HTR-8/SVneo (cell line): ENCODE measurements at places on chromosomes 2 and 18.
A peak's percentile ranks its signal among the peaks of the same experiment; 100 is the strongest.

- DNase-seq: no peak
These were observed 204.4 kb upstream of the RASGRP3 start for GRCh38 chr2:33272001-33272400.

GRCh38 chr18:31424383-31424988 lies 23.1 kb upstream of the DSG3 start:
- peak; percentile 28 for DNase-seq

DNA sequence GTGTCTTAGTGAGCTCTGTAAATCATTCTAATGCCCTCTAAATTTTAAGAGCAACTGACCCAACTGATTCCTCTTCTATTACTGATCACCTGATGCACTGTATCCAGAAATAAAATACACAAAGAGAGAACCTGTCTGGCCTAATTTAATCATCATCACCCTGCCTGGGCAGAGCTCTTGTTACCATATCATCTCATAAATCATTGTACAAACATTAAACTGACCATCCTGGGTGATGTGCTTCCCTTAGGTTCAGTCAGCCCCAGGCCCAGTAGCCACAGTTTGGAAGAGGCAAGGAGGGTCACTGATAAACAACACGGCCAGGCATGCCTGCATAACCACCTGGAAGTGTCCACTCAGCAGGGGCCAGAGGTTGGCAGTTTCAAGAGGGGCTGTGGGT lies 22.7 kb upstream of the ACMSD start:
- DNase-seq: no peak

GRCh38 chr2:133511679-133512078 lies 56.6 kb downstream of the NCKAP5 start:
- no peak for DNase-seq

GRCh38 chr2:26635401-26635800 lies 5.8 kb downstream of the CIB4 start:
- no peak for DNase-seq

DNA sequence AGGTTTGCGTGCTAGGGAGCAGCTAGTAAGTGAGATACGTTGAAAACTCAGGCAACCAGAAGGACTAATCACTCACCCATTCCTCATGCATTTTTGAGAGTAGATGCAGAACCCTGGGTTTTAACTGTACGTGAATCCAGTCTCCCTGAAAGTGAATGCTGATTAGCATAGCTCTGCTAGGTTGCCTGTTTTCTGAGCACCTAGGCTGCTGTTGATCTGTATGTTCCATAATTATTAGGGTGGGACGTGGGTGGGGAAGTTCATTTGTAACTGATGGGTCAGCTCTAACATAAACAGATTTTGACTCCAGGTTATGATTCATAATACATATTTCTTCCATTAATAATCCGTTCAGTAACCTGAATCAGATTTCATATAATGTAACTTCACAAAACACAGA lies 379.0 kb upstream of the FANCL start:
- peak; percentile 31 for DNase-seq

DNA sequence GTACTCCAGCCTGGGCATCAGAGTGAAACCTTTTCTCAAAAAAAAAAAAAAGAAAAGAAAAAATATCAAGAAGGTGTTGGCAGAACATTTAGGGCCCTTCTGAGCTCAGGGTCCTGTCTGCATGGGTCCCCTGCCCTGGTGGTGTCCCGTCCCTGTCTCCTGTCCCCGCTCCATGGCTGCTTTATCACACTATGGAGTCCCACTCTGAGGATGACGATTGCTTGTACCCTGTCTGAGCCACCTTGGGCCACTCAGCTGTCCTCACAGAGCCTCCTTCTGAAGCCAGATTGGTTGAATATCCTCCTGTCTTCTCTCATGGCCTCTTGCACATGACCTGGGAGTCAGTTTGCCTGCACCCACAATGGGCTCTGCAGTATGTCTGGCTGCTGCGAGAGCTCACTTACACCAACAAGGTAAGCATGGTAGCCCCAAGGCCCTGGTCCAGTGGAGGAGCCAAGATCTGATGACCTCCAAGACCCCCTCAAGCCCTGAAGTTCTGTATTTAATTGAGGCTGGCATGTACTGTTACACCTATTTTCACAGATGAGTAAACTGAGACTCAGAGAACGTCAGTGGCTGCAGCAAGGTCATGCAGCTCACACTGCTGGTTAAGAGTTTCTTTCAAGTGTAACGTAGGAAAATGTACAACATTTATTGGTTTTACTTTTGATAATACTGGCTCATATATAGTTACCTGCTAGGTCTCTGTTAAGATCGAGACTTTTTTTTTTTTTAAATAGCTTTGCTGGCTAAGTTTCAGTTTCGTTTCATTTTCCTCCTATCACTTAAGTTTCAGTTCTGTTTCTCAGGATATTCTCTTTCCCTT lies 16.9 kb upstream of the ZCCHC2 start:
- no peak for DNase-seq

GRCh38 chr2:157899125-157899839 lies 23.2 kb upstream of the ACVR1 start:
- DNase-seq: no peak

- DNase-seq: no peak
These were observed 5.2 kb upstream of the NCAPH start for GRCh38 chr2:96330407-96330806.

DNA sequence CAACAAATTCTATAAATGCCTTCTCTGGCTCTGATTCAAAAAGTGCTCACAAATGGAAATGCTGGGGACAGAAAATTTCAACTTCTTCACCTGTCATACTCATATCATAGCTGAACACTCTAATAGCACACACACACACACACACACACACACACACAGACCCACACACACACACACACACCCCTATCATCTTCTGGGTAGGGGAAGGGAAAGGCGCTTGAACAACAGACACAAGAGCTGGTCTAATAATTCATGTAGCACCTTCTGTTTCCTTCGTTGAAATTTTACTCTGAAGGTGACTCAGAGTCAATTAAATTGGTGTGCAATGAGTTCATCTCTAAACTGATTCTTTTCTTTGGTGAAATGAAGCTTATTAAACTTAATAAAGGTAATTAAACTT lies 32.9 kb downstream of the CD28 start:
- no peak for DNase-seq

DNA sequence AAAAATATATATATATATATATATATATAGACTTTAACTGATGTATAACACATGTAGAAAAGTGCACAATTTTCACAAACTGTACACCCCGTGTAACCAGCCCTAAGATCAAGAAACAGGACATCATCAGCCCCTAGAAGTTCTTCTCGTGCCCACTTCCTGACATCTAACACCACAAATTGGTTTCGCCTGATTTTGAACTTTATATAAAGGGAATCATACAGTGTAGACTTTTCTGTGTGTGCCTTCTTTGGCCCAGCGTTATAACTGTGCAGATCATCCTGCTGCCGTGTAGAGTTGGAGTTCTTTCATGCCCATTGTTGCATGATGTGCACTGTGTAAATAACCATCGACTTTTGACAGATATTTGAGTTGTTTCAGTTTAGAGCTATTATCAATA lies 41.0 kb downstream of the SMAD7 start:
- DNase-seq: no peak

DNA sequence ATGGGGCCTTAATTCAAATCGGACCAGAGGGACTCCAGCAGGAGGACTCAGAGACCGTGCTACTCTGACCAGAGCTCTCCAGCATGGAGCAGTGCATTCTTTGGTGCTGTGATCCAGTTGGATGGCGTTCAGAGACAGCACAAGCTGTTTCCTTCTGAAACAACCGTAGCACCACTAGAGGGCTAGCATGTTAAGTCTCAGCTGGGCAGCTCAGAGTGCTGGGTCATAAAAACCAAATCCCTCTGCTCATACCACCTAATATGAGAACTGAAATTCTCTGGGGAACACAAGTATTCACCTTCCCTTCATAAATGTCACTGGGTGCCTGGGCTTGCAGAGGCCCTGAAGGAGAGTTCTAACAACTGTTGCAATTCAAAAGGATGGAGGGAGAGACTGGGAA lies 97.7 kb upstream of the TFCP2L1 start:
- no peak for DNase-seq

DNA sequence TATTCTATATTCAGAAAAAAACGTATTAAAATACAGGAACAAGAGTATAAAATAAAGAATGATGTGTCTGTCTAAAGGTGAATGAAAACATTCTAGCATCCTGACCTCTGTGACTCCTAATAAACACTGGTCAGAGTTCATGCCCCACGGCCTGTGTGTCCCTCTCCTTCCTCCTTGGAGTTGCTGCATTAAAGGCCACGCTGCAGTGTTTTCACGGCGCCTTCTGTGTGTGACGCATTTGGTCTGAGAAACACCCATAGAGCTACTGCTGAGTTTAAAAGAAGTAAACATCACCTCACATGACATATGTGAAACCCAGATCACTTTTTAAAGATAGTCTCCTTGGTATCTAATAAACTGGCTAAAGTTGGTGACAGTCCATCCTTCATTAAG lies 90.5 kb downstream of the ITGB1BP1 start:
- no peak for DNase-seq
